ENCODE measurements at places on chromosomes 7 and 10.

DNA sequence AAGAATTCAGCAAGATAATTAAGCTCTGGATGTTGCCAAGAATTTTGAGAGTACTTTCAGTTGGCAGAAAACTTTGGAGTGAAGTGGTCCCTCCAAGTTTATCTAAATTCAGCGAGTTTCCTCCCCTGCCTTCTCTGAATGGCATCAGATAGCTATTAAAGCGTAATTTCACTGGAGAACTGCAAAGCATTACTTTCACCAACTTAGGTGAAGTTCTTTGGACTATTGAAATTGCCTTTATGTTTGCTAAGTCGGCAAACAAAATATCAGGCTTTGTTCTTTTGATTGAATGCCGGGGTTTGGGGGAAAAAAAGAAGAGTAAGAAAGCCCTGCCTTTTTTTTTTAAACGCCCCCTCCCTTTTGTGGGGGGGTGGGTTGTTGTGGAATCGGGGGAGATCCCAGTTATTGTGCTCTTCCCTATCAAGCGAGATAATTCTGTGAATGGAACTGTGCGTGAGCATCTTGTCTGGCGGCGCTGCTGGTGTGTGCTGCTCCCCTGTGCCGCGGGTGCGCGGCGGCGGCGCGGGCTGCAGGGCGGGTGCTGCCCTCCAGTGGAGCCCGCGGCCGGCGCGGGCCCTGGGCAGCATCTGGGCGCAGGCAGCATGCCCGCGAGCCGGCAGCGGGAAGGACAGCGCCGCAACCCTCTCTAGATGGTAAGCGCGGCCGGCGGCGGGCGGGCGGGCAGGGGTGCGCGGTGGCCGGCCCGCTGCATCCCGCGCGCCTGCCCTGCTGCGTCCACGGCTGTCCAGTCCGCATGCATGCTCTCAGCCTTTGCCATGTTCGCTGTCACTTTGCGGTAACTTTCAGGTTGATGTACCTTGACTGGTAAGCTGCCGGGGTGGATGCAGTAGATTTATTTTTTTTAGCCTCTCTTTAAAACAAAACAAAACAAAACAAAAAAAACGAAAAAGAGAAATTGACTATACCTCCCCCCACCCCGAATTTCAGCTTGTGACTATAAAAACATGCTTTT is 176.5 kb downstream of the TCF7L2 start:
- no peak for DNase-seq

- DNase-seq: no peak
Observed at GRCh38 chr7:101442426-101443070, 79.9 kb downstream of the COL26A1 start.

- DNase-seq: no peak
Observed at GRCh38 chr10:8058274-8059111, 4.0 kb downstream of the GATA3 start.

GRCh38 chr7:100029596-100029995 is 14.2 kb downstream of the ZKSCAN1 start:
- DNase-seq: no peak

- no peak for DNase-seq
Observed at GRCh38 chr7:159191236-159191635, 46.6 kb upstream of the VIPR2 start.

- DNase-seq: peak; percentile 54
Observed at GRCh38 chr10:79446758-79447084, 1.3 kb upstream of the ZCCHC24 start.

DNA sequence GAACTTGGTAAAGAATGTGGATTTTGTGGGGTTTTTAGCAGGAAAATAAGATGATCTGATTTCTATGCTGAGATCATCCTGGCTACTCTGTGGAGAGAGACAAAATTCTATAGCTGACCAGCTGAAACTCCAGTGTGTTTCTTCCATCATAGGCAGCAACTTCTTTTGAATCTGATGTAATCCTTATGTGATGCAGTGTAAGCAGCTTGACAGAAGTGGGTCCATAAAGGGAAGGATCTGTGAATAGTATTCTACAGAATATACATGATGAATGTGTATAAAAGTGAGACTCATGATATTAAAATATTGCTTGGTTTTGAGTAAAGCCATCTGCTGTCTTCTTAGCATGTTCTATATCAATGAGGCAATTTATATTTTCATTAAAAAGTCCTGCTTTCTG is 4.4 kb downstream of the MYO3A start:
- no peak for DNase-seq

DNA sequence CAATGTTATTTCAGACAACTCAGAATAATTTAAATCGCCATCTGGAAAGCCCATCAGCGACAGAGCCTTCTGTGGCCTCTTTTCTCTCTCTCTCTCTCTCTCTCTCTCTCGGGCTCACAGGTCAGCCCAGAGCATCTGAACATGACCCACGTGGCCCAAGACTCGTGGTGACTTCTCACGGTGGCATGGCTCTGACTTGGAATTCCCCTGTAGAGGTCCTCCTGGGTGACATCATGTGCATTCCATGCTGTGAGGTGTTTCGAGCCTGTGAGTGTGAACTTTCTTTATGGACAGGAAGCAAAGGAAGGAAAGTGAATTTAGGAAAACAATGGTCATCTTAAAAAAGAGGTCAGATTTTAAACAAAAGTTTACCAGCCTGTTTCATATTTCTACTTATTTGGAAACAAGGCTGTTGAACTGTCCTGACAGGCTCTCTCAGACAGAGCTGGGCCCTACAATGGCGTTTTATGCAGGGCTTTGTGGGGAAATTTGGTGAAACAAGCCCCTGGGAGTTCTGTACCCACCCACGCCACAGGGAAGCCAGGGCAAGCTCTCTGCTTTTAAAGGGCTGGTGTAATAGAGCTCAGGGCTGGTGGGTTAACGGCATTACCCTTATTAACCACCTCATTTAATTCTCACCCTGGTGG is 359.7 kb upstream of the ZNF32 start:
- DNase-seq: no peak

DNA sequence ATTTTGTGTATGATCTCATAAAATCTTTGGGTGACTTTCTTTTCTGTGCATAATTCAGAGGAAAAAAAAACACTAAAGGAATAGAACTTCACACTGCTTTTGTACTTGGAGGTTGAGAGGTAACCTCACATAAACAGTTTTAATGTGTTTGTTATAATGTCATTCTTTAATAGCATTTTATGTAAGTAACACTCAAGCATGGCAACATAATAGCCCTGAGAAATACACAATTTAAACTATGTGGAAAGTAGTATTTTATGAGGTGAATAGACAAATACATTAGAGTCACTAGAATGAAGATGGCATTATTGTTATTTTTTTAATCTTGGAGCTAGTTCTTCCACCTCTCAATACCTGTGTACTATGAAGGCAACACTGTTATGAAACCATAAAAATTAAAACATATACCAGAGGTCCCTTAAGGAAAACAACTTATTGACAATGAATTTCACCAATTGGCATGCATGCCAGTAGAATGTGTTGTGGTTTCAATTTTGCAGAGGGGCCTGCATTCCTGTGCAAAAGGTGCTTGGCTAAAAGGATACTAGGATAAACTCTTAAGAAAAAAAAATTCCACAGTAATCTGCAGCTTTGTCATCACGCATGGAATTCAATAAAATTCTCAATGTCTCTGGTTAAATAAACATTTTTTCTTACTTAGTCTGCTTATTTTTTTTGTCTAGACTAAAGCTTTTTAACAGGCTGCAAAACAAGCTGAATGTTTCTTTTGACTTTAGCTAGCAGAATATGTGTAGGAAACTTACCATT is 102.5 kb downstream of the CD36 start:
- no peak for DNase-seq

- no peak for DNase-seq
Observed at GRCh38 chr10:34880817-34881216, 65.7 kb upstream of the PARD3 start.

DNA sequence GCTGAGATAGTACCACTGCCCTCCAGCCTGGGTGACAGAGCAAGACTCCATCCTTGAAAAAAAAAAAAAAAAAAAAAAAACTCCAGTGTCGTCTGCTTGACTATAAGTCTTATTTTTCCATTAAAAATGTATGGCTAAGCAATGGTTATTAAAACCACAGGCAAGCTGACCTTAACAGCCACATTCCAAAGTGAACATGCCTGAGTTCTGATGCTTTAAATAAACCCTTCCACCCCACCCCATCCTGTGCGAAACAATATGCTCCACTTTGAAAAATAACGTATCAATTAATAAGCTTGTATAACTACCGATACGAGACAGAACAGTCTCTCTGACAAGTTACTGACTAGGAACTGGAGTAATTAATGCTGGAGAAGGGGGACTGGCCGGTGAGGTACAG is 63.7 kb downstream of the LARP4B start:
- DNase-seq: no peak

DNA sequence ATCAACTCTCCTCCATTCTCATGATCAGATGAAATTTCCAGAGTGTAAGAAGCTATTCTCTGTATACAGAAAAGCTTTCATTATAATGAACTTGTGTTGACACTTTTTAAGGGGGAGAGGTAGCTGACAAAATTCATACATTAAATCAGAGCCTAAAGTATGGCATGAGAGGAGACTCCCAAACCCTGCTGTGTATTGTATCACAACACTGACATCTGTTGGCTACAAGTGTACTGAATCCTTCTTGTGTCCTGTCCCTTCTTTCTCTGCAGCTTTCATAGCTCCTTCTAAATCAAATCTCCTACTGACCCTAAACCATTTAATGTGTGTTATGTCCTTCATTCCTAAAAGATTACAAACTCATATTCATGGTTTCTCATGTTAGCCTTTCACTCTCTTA is 70.9 kb downstream of the GCC1 start:
- DNase-seq: no peak

DNA sequence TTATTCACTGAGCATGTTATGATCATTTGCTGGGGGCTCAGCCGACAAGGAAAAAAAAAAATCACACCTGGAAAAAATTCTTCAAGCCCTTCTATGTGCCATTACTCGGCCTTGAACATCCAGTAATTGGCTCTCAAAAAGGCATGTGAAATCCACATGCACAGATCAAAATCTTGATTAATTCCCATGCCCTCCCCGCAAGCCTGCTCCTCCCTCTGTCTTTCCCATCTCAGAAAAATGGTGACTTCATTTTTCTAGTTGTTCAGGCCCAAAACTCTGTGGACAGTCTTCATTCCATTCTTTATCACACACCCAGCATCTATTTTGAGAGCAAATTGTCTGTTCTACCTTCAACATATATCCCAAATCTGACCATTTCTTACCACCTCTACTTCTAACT is 91.2 kb upstream of the FRMD4A start:
- no peak for DNase-seq

DNA sequence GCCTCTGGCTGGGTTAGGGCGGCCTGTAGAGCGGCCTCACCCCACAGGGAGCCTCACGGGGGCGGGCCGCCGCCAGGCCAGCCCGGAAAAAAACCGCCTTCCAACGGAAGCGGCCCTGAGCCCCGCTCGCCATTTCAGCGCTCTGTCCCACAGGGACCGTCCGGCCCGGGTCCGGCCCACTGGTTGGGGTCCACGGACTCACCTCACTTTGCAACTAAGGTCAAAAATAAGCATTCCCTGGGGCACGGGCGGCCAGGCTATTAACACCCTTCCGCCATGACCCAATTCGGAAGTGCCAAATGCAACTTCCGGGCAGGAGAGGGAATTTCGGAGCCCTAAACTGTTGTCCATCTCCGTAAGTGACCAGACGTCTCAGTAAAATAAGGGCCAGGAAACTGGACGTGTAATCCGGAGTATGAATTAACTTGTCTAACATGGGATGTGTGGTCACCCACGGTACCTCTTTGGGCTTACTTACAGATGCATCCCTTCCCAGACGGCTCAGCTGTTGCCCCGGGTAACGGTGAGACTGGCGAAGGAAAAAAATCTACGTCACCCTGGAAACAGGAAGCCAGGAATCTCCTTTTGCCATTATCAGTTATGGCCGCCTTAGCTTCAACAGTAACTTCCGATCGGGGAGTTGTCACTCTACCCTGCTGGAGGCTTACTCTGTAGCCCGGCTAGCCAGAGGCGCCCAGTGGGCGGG is at the start of gene BBIP1:
Gene BBIP1, minus strand, starts transcription at position 538 of the 706 bp plus-strand sequence. CDS start 1,023 bp downstream, outside the sequence.
- peak; percentile 95 for DNase-seq

- no peak for DNase-seq
Observed at GRCh38 chr10:30062090-30062489, 2.7 kb upstream of the JCAD start.

DNA sequence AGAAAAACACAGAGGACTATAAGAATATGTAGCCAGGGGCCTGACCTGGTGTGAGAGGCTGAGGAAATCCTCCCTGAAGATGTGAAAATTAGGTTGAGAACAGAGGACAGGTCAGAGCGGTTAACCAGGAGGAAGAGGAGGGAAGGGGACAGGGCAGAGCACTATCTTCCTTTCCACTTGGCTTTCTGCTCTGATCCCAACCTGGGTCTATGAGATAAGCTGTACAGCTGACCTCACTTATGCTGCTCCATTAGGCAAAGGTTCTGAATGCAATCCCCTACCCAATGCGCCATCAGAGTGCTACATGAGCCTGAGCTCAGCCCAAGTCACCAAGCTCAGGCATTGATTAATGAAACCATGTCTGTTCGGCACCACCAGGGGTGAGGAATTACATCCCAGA is 10.5 kb downstream of the LIPA start:
- DNase-seq: no peak

- no peak for DNase-seq
Observed at GRCh38 chr7:119545118-119545517, 727.9 kb upstream of the KCND2 start.

GRCh38 chr10:95646160-95646559 is 10.4 kb downstream of the ALDH18A1 start:
- DNase-seq: no peak

GRCh38 chr10:116088985-116089384 is 184.0 kb downstream of the GFRA1 start:
- DNase-seq: no peak

DNA sequence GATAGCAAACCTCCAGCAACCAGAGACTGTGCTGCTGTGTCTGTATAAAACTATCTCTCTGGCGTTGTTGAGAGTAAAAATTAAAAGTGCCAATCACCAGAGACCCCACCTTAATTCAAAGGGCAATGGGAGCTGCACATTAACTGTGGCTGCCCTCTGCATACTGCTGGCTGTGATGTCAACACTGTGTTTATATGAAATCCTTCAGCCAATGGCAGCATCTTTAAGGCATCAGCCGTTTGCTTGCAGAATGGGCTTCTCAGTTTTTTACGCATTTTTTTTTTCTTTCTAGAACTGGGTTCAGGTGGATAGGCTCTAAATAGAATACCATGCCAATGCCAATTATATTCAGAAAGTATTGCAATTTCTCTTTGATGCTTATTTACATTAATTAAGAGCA is 47.7 kb downstream of the CHN2 start:
- DNase-seq: no peak

DNA sequence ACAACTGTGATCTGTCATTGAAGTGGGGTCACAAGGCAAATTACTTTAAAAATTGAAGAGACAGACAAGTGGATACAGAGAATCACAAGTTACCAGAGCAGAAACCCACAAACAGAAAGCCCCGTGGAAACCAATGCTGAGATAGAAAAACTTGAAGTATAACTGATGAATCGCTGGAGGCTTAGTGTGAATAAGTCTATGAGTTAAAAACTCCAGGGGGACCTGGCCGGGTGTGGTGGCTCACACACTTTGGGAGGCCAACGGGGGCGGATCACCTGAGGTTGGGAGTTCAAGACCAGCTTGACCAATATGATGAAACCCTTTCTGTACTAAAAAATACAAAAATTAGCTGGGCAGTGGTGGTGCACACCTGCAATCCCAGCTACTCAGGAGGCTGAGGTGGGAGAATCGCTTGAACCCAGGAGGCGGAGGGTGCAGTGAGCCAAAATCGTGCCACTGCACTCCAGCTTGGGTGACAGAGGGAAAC is 69.7 kb upstream of the ZNRF2 start:
- no peak for DNase-seq
